ENCODE measurements at places on chromosomes 7 and 10.

DNA sequence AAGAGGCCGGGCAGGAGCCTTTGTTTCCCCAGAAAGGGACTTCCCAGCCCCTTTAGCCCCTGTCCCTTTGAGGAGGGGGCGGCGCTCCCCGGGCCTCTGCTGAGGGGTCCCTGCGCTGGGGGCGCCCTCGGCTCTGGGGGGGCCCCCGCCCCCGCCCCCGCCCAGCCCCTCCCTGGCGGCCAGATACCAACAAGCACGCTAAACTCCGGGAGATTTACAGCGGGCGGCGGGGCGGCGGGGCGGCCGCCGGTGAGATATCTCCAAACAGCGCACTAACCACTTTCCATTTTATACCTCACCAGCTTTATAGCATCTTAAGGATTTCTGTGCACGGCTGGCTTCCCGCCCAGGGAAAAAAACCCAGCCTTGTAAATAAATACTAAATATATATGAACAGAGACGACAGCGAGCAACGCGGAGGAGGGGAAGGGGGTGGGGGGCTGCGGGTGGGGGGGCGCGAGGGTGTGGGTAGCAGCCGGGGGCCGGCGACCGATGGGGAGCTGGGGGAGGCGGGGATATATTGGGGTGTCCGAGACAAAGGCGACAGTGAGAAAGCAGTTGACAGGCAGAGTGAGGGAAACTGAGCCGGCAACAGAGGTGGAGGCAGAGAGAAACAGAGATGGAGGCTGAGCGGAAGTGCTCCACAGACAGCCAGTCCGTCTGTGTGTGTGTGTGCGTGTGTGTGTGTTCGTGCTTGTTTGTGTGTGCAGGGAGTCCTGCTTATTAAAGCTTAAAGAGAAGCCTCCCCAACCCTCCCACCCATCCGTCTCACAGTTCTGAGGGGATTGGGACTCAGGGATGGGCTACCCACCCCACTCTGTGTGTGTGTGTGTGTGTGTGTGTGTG lies 85.8 kb downstream of the HIF1AN start:
- no peak for DNase-seq

- DNase-seq, result no peak
Measured at GRCh38 chr10:15238555-15239335, 70.3 kb upstream of the NMT2 start.

DNA sequence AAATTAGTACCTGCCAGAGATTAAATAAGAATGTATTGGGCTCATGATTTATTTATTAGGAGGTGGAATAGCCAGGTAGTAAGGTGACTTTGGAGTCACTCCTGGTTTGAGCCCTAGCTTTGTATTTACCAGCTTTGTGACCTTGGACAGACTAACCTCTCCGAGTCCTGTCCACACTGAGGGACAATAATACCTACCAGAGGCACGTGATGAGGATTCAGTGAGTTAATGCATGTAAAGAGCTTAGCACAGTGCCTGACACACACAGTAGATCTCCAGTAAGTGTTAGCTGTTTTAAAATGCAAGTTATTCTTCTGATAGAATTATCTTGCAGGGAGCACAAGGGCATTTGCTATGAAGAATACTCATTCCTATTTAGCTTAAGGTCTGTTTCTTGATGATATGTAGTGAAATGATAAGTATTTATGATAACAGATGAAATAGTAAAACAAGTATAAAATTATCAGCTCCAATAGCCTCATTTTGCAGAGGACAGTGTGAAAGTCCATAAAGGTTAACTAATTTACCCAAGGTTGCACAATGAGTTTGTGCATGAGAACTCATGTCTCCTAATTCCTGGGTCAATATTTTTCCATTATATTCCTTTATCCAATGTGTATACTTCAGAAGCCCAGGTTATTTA lies 36.4 kb downstream of the RABGEF1 start:
- no peak for DNase-seq

- DNase-seq, result no peak
Measured at GRCh38 chr7:108436906-108437305, 19.3 kb downstream of the NRCAM start.

DNA sequence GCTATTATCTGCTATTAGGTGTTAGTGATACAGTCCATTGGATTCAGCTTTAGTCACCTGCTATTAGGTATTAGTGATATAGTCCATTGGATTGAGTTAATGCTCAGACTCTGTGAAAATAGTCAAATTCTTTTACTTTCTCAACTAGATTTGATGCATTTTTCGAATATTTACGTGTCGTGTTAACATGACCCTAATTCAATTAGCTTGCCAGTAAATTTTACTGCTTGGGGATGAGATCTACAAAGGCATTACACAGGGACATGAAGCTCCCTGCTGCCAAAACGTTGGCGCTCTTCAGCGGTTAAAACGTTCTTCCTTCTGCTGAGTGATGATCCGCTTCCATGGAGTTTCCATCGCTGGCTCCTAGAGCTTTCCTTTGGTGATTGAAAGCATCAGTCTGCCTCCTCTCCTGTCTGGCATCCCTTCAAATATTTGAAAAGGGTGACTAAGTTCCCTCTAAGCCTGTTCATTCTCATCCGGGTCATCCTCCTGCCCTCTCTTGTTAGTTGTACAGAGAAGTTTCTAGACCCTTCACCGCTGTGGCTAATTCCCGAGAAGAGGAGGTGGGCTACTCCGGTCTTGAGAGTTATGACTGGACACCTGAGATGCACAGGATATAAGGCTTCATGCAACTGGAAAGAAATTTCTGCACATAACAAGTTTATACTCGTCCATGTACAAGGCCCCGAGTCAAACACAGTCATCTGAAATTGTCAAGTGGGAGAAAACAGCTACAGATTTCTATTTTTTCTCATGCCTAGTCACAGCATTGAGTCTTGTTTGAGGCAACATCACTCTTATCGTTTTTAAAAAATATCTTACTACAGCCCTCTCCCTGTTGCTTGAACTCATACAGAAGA lies 254.0 kb downstream of the KLF6 start:
- DNase-seq, result peak; percentile 36

- DNase-seq, result no peak
Measured at GRCh38 chr10:17006631-17007417, 122.8 kb downstream of the CUBN start.

DNA sequence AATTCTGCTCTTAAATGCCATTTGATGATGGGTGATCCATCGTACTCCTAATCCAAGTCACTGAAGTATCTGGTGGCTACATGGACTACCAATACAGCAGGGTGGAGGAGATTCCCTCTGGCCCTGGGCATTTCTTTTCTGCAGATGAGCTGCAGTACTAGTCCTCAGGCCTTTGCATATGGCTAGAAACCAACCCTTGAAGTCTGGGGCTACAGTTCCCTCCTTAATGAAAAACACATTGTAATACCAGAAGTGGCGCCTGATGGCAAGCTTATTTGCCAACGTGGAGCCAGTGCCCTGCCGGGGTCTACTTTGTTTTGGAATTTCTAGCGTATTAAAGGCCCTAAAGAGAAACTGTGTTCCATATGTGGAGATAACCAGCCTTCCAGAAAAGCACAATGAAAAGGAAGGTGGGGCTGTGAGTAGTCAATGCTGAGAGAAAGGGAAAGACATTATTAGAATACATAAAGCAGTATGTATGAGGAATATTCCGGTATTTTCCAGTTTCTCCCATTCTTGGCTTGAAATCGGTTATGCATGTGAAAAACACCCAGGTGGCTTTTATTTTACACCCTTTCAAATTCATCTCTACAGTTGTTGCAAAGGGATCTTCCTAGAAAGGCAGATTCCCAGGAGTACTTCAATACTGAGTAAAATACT lies 368.8 kb downstream of the PRPF18 start:
- no peak for DNase-seq

GRCh38 chr10:104433669-104434068 lies 80.0 kb downstream of the CFAP58 start:
- DNase-seq, result no peak

GRCh38 chr10:78336402-78336791 lies 302.7 kb downstream of the RPS24 start:
- peak; percentile 41 for DNase-seq

DNA sequence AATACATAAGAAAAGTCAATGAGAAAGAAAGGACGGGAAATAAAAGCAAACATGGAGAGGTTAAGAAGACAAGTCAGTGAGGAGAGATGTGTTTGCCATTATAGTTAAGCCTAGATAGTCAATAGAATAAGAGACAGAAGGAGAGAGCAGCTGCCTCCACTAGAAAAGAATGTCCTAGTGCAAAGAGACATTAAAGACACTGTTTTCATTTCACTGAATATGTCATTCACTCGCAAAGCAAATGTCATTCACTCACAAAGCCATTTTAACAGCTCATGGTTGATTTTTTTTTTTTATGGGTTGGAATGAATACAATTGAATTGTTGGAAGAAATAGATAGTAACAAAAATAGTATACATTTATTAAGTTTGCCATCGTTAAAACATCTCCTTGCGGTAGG lies 1007.6 kb downstream of the DNAJB9 start:
- DNase-seq, result no peak

DNA sequence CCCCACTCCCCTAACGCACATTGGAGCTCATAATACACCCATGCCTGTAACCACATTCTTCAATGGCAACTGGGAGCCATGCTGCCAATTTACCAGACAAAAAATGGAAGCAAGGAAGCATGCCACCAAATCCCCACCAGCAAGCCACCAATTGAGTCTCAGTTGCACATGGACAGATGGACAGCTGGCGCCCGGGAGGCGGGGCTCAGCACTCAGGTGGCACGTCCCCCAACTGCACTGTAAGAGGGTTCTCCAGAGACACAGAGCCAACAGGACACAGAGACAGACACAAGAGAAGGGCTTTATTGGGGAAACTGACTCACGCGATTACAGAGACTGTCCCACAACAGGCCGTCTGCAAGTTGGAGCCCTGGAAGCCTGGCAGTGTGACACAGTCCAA lies 2.5 kb downstream of the MAD1L1 start:
- DNase-seq, result no peak

GRCh38 chr7:148487912-148488311 lies 102.7 kb upstream of the C7orf33 start:
- DNase-seq, result no peak

- DNase-seq, result no peak
Measured at GRCh38 chr7:45055594-45056219, 33.1 kb downstream of the NACAD start.

DNA sequence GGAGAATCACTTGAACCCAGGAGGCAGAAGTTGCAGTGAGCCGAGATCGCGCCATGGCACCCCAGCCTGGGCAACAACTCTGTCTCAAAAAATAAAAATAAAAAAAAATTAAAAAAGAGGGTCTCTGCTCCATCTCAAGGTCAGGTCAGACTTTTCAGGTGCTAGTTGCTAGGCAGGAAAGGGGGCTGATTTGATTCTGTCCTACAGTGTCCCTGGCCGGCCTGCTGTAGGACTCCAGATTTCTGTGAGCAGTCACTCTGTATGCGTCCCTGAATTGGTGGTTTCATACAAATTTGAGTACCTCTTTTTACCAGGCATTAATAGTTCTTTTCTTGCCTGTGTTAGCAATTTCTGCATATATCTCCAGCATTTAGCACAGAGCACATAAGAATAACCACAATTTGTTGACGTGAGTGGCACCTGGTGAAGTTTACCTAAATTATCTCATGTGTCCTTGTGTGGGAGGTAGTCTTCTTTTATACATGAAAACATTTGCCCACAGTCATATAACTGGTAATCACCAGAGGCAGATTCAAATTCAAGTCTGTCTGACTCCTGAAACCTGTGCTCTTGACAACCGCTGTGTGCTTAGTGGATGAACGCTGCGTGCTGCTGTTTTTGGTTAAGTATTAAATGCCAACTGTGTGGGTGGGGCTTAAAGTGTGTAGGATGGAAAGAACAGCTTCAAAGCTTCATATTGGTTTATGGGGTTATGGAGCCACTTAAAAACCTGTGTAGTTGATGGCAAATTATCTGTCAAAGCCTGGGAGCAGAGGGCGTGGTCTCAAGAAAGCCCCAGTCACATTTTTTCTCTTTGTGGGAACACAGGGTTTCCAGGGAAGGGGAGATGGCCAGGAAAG lies 3.2 kb upstream of the ZNF775 start:
- no peak for DNase-seq

- no peak for DNase-seq
Measured at GRCh38 chr7:118052336-118052735, 131.6 kb upstream of the LSM8 start.

DNA sequence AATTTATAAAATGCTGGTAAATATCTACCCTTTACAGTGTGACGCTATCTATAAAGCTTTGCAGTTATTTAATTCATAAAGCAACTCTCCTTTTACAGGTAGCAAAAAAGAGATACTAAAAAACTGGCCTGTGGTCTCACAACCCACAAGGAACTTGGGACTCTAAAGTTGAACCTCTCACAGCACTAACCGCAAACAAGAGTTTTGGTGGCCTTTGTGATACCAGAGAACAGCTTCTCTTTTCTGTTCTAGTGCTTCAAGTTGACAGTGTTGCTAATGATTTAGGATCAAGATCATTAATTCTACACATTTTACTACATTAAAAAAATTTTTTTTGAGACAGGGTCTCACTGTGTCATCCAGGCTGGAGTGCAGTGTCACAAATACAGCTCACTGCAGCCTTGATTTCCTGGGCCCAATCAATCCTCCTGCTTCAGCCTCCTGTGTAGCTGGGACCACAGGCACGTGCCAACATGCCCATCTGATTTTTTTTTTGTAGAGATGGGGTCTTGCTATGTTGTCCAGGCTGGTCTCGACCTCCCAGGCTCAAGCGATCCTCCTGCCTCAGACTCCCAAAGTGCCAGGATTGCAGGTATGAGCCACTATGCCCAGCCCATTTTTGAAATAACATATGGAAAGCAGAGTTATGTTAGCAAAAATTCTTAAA lies 56.0 kb upstream of the ST8SIA6 start:
- DNase-seq, result no peak

GRCh38 chr7:1852517-1853430 lies 182.7 kb downstream of the ELFN1 start:
- no peak for DNase-seq

- DNase-seq, result no peak
Measured at GRCh38 chr7:138975343-138976104, 5.7 kb downstream of the KIAA1549 start.

DNA sequence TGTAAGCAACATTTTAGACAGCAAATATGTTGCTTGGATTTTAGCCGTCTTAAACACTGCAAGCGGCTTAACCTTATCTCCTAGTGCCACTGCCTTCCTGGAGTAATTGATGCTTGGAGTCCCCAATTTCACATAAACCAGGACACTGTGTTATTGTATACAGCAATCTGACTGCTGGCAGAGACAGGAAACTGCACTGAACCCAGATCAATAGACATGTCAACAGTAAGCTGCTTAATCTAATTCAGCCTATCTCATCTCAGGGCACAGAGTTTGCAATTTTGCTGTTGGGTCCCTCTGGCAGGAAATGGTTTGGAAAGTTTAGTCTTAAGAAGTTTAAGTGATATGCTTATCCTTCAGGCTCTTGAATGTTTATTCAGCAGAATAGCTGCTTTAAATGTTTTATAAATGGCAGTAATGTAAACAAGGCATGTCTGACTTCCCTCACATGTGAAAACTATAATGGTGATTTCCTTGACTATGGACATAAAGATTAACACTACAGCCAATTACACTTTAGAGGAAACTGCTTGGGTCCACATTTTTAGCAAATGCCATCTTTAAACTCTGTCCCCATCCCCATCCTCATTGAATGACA lies 598.6 kb downstream of the PARD3 start:
- no peak for DNase-seq

- no peak for DNase-seq
Measured at GRCh38 chr10:116699471-116700150, 42.8 kb downstream of the HSPA12A start.
